ENCODE measurements at places on chromosomes 16 and 17. TPM values are rescaled to one million over a fixed set of nuclear protein-coding genes. Genes with fewer than 3 reads are reported as not detected.

MEIOC gene
- polyA plus RNA-seq = 0.18 TPM

BAIAP3 gene
- polyA plus RNA-seq = 2.4 TPM

NPW gene
- 45.2 TPM for polyA plus RNA-seq

DNAAF8 gene
- polyA plus RNA-seq = 1.6 TPM

ZNF48 gene
- 7.1 TPM for polyA plus RNA-seq

LRRC37A2 gene
- 7.8 TPM for polyA plus RNA-seq

Measured in hepatocyte (in vitro differentiated cells).